ENCODE measurements at places on chromosomes 3 and 15. TPM values are rescaled to one million over a fixed set of nuclear protein-coding genes. Genes with fewer than 3 reads are reported as not detected.

Gene DYNLT2B
- total RNA-seq = 9.6 TPM

Gene GOLGA6B
- not detected for total RNA-seq

Gene SCAANT1
- total RNA-seq = not detected

Gene ZBBX
- total RNA-seq = not detected

Gene STAB1
- total RNA-seq = not detected

Gene MUC4
- not detected for total RNA-seq

Gene GRAMD2A
- not detected for total RNA-seq

Gene CRELD1
- total RNA-seq = 18.2 TPM

DNA sequence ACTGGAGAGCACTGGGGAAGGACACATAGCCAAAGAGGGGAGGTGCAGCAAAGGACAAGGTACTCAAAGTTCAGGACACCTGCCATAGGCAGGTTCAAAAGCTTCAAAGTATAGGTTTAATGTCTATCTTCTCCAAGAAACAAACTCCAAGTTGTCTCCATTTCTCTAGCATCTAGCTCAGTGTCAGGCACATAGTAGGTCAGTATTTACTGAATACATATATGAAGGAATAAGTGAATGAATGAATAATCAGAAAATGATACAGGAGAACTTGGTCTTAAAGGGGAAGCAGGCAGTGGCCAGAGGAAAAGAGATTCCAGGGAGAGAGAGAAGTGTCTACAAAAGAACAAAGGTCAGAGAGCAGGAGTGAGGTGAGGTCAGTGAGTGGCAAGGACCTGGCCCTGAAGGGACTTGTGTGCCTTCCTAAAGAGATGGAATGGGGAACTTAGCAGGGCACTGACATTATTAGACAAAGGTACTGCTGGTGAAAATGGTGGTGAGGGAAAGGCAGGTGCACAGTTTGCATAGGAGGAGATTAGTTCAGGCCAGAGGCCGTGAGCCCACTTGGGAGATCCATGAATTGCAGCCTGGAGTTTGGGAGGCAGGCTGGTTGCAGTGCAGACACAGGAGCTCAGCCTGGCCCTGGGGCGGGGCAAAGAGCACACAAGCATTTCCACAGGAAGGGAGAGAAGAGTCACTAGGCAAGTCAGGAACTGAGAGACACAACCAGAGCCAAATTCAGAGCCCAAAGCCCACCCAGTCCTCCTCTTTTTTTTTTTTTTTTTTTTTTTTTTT is 21.4 kb downstream of the TBC1D2B start:
- H3K4me1 ChIP-seq = peaks cover 41% of the 10 kb centered on the region
- DNase-seq = peak; percentile 72
- no peaks in the 10 kb centered on the region for H3K27me3 ChIP-seq

DNA sequence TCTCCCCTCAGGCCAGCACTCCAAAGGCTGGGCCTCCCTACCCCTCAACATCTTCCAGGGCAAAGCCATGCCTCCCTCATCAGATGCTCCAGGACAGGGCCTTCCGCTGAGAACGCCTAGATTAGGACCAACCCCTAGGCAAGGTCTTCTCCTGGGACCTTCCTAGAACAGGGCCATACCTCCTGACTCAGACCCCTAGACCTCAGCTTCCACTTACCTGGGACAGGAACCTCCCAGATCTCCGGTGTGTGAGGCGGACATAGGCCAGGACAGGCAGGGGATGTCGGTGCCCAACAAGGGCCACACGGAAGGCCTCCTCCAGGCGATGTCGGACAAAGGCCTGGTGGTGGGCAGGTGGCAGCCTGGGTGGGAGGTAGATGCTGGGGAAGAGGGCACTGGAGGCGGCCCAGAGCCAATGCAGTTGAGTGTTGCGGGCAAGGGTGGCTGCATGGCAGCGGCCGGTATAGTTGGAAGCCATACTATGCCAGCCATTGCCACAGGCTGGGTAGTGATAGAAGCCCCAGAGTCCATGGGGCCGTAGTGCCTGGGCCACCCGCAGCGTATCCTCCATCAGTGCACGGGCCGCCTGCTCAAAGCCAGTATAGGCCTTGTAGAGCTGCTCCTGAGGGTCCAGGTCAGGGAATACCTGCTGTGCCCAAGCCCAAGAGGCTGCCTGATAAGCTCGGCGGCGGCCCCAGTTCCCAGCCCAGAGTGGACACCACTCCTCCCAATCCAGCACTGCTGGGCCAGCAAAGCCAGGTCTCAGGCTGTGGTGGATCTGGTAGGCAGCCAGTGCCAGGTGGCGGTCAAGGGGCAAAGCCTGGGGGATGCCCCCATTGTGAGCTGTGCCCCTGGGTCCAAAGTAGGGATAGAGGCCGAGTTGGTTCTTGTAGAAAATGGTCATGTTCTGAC is 2.5 kb upstream of the IFRD2 start:
- H3K27me3 ChIP-seq = no peaks in the 10 kb centered on the region
- no peak for DNase-seq
- no peaks in the 10 kb centered on the region for H3K36me3 ChIP-seq
- no peak overlapping the region for H3K27ac ChIP-seq
- peaks cover 6% of the 10 kb centered on the region for H3K4me1 ChIP-seq

DNA sequence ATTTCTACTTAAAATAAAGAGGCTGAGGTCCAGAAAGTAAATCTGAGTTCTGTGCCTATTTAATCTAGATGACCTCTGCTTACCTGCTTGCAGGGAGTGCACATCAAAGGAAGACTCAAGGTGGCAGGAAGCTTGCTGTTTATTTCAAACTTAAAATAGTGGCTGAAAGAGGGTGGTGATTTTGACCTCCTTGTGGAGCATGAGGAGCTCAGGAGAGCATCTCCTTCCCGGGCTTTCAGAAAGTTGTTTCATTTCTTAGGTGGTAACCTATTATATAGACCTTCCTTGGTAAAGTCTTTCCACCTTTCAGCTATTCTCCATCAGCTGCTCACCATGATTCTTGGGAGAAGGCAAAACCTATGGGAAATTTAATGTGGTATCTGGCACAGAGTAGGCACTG is 494 bp downstream of the GCSAM start:
- peaks cover 8% of the 10 kb centered on the region for H3K4me1 ChIP-seq
- no peaks in the 10 kb centered on the region for H3K36me3 ChIP-seq
- no peaks in the 10 kb centered on the region for H3K27me3 ChIP-seq
- no peak overlapping the region for H3K4me3 ChIP-seq

GRCh38 chr3:4083225-4084015 is 219.7 kb upstream of the SETMAR start:
- H3K27ac ChIP-seq = no peak overlapping the region
- no peak for DNase-seq
- no peak overlapping the region for H3K4me3 ChIP-seq
- no peaks in the 10 kb centered on the region for H3K4me1 ChIP-seq
- no peaks in the 10 kb centered on the region for H3K27me3 ChIP-seq

DNA sequence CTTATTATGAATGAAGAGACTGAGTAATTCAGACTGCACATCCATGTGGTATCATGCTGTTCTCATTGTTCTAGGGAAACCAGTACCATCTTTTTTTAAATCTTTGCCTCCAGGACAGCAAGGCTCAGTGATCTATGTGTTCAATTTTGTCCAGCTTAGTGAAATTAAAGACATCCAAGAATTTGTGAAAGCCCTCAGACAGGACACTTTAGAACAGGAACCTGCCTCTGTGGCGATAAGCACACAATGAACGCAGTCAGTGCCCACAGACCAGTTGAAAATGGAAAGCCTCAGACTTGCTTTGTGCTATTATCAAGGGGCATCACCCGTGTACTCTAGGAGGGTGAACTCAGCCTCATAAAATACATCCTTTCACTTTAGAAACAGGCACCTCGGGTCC is 20.1 kb downstream of the EID1 start:
- DNase-seq = peak; percentile 19
- no peaks in the 10 kb centered on the region for H3K27me3 ChIP-seq

DNA sequence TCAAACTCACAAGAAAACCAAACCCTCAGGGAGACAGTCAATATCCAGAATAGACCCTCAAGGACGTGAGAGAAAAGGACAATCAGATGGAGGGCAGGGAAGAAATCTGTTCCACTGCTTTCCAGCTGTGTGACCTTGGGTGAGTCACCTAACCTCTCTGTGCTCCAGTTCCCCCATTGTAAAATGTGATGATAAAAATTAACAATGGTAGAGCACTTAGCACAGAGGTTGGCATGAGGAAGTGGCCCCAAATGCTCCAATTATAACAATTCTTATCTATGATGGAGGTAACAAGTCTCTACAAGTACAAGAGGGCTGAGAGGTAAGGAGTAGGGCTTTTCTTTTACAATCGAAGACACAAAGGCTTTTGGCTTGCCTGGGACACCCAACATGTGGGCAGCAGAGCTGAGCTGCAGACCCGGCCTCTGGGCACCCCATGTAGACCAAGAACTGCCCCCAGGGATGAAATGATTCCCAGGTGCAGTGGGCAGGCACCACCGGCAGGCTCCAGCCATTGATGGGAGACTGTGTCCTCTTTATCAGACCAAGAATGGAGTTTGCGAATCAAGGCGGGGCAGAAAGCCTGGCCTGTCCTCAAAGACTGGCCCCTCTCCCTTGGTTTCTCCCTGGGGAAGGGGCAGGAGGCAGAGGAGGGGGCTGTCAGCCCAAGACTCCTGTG is 22.0 kb downstream of the WNT7A start:
- H3K27ac ChIP-seq = no peak overlapping the region
- DNase-seq = no peak
- H3K36me3 ChIP-seq = no peaks in the 10 kb centered on the region
- no peak overlapping the region for H3K4me3 ChIP-seq

- peak overlapping the region; percentile 36 for H3K27ac ChIP-seq
- no peaks in the 10 kb centered on the region for H3K36me3 ChIP-seq
- H3K4me3 ChIP-seq = peak overlapping the region; percentile 45
- H3K4me1 ChIP-seq = peaks cover 22% of the 10 kb centered on the region
- no peaks in the 10 kb centered on the region for H3K27me3 ChIP-seq
Observed at GRCh38 chr3:21446945-21447475, 304.0 kb downstream of the ZNF385D start.

DNA sequence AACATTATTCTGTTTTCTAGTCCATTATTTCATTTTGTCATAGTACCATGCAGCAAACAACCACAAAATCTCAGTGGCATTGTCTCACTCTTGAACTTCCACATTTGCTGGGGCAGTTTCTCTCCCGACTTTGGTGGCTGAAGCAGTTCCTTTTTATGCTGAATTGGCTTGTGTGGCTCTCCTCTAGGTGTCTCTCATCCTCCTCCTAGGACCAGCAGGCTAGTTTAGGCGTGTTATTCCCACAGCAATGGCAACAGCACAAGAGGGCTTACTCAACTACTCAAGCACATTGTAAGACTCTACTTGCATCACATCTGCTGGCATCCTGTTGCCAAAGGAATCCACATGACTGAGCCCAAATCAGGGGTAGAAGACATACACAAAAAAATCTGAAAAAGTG is 201.8 kb upstream of the KCNH8 start:
- H3K4me1 ChIP-seq = no peaks in the 10 kb centered on the region
- H3K4me3 ChIP-seq = no peak overlapping the region
- no peaks in the 10 kb centered on the region for H3K36me3 ChIP-seq
- no peaks in the 10 kb centered on the region for H3K27me3 ChIP-seq
- H3K27ac ChIP-seq = no peak overlapping the region

GRCh38 chr3:38374221-38374620 is 27.6 kb downstream of the XYLB start:
- no peak overlapping the region for H3K27ac ChIP-seq
- H3K4me3 ChIP-seq = no peak overlapping the region
- H3K4me1 ChIP-seq = no peaks in the 10 kb centered on the region
- no peaks in the 10 kb centered on the region for H3K36me3 ChIP-seq

- H3K27ac ChIP-seq = peak overlapping the region; percentile 27
- H3K36me3 ChIP-seq = no peaks in the 10 kb centered on the region
- peak; percentile 93 for DNase-seq
- no peaks in the 10 kb centered on the region for H3K27me3 ChIP-seq
- peaks cover 22% of the 10 kb centered on the region for H3K4me1 ChIP-seq
- H3K4me3 ChIP-seq = no peak overlapping the region
Observed at GRCh38 chr15:71752604-71753289, 57.6 kb upstream of the NR2E3 start.

DNA sequence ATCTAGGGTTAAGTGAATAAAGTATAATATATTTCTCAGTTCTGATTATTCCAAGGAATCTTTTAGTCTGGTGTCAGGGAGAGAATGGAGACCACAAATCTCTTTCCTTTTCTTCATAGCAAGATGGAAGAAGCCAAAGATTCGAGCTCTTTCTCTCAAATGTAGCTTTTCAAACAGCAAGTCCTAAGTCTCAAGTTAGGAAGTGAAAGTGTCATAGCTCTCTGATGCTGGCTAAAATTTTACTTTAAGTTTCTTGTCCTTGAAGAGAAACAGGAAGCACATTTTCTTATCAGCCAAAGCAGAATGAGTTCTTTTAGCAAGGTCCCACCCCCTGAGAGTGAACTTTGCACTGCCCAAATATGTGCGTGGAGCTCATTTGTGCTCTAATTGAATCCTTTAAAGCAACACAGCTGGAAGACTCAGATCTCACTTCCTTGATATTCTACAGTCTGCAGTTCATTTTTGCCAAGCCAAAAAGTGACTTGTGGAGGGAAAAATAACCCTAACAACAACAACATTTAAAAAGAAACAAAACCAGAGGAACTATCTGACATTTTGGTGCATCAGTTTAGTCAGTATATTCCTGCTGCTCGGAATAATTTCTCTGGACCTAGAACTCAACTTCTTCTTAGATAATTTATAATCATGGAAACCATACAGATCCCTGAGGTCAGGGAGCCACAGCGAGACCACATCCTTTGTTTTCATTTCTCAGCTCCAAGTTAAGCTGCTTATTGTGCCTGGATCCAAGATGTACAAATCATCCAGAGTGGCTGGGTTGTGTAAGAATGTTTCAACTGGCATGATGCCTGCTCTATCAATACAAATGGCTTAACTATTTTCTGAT is 238.7 kb upstream of the P2RY1 start:
- peak overlapping the region; percentile 19 for H3K27ac ChIP-seq
- peak overlapping the region; percentile 48 for H3K4me3 ChIP-seq
- peaks cover 12% of the 10 kb centered on the region for H3K4me1 ChIP-seq
- DNase-seq = peak; percentile 68
- H3K36me3 ChIP-seq = no peaks in the 10 kb centered on the region

DNA sequence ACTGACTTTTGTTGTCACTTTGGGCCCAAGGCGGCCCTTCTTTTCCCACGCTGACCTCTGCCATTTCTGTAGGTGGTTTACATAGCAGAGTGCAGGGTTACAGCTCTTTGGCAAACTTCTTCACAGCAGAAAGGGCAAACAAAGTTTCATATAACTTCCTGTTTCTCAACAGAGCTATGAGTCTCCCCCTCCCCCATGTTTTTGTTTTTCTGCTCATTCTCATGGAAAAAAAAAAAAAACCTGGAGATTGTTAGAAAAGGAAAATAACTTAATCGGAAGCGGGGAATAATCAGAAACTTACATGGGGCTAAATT is 342.0 kb upstream of the NR2F2 start:
- H3K27ac ChIP-seq = no peak overlapping the region
- DNase-seq = peak; percentile 21
- no peaks in the 10 kb centered on the region for H3K27me3 ChIP-seq

- peaks cover 27% of the 10 kb centered on the region for H3K4me1 ChIP-seq
- H3K36me3 ChIP-seq = no peaks in the 10 kb centered on the region
- no peaks in the 10 kb centered on the region for H3K27me3 ChIP-seq
- no peak overlapping the region for H3K4me3 ChIP-seq
- peak; percentile 64 for DNase-seq
Observed at GRCh38 chr3:184788751-184789150, 23.2 kb upstream of the VPS8 start.

DNA sequence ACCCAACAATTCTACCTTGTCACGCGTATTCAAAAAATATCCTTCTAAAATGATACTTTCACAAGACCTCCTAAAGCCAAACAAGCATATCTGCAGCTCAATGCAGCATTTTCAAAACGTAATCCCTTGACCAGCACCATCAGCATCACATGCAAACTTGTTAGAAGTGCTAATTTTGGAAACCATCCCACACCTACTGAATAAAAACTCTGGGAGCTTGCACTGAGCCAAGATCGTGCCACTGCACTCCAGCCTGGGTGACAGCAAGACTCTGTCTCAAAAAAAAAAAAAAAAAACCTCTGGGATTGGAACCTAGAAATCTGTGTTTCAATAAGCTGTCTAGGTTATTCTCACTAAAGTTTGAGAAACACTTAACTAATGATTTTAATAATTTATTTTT is 223.3 kb upstream of the CCDC54 start:
- H3K36me3 ChIP-seq = no peaks in the 10 kb centered on the region
- no peak overlapping the region for H3K27ac ChIP-seq
- H3K4me3 ChIP-seq = no peak overlapping the region
- H3K27me3 ChIP-seq = no peaks in the 10 kb centered on the region

Data from GM23248 (cell line).